Activated CD4-positive, alpha-beta T cell treated with anti-CD3 and anti-CD28 coated beads, Interleukin-2, Interleukin-6, amounts not matched to agents 100 ng/mL and 50 ng/mL, durations not matched to agents 16 hours and 8 hours (primary cell): ENCODE measurements at places on chromosomes 1 and 21.
A peak's percentile ranks its signal among the peaks of the same experiment; 100 is the strongest.

DNA sequence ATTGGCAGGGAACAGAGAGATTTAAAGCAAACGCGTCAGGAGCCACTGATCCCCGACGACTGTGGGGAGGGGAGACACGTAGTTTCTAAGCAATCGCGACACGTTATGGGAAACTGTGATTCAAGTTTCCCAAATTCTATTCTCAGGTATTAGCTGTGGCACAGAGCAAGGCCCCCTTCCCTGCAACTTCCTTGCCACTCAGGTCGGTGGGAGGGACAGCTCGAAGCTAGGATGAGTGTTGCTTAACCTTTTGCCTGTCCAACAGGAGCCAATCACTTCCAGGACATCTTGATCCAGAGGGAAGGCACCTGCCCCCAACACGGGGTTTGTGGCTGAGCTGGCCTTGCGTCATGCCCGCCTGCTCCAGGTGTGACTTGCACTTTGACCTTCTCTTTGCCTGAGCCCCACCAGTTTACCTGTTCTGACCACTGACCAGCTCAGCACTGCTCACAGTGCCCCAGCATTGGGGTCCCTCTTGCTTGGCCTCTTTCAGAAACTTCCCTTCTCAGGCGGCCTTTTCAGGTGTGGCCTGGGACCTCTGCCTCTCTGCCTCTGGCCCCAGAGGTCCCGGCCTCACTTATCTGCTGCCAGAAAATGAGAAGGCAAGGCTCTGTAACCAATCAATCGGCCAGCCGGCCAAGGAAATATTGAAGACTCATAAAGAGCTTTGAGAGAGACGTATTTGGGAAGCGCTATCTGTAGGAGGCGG lies 24.6 kb downstream of the TEX35 start:
- DNase-seq, result no peak

DNA sequence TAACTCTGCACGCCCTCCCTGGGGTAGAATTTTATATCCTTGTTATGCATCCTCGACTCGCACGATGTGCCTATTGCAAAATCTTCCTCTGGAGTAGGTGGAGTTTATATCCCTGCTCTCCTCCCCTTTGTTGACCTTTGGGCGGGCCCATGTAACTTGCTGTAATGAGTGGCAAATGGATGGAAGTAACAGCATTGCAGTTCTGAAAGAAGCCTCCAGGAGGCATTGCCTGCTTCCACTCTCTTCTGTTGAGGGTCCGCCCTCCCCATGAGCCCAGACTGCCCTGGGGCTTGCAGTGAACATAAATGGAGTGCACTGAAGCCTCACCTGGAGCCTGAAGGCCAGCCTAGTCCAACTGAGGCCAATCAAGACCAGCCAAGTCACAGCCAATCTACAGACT lies 62.2 kb upstream of the GRIK3 start:
- DNase-seq, result peak; percentile 9

GRCh38 chr1:223802032-223802431 lies 43.7 kb downstream of the TP53BP2 start:
- DNase-seq, result no peak

DNA sequence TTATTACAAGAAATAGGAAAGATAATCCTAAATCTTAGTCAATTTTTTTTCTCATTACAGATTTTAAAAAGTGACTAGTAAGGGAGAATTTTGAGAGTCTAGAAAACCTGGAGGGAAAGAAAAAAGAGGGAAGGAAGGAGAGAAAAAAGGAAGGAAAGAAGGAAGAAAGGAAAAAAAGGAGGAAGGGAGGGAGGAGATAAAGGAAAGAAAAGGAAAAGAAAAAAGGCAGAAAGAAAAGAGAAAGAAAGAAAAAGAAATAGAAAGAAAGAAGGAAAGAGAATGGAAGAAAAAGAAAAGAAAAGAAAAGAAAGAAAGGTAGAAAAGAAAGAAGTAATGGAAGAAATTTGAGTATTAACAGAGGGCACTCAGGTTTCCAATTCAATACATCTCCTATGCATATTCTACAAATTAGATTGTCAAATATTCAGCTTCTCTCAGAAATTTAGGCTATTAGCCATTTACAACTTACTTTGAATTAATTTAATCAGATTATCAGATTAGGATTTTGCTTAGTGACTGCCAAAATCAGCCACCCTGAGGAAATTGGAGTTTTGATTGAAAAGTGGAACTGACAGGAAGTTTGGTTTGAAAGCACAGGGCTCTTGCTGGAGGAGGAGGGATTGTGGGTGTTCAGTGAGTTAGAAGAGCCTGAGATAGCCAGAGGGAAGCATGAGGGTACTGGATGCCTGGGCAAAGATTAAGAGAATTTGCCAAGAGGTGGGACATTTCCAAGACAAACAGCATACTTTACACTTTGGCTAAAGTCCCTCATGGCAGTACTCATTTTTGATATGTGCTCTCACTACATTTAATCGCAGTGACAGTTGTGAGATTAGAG lies 677.8 kb downstream of the USP25 start:
- DNase-seq, result no peak

- DNase-seq, result no peak
Observed at GRCh38 chr21:32958288-32959002, 67.3 kb upstream of the OLIG2 start.

GRCh38 chr1:161932668-161933067 lies 91.0 kb downstream of the OLFML2B start:
- DNase-seq, result no peak

DNA sequence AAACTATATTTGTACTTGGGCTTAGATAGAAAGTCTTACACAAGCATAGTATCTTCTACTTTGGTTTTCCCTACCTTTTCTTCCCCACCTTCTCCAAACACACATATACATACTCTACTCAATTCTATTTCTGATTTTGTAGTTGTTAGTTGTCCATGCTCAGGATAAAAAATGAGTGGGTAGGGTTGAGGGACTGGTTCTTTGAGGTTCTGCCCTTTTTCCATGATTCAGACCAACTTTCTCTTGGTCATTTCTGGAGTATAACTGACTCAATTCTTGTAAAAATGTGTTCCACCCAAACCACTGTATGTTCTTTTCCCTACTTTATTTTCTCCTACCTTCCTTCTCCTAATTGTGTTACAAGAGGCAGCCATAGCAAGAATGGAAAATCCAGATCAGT lies 3.3 kb downstream of the CFAP126 start:
- peak; percentile 18 for DNase-seq

- no peak for DNase-seq
Observed at GRCh38 chr21:43961382-43961909, 50.7 kb upstream of the TRAPPC10 start.

DNA sequence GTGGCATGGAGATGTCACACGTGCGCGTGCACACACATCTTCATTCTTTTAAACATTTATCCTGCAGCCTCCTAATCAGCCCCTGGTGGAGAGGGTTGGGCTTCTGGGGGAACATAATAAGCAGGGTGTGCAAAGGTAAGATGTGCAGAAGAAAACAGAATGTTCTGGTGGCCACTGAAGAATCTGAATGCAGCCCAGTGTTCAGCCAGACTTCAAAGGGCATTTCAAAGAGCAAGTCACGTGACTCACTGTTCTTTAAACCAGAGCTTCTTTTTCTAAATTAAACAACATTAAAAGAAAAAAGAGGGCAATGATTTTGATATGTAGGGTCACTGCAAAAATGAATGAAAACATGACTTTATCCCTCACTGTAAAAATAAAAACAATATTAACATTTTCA lies 89.8 kb downstream of the ABCA4 start:
- no peak for DNase-seq

GRCh38 chr1:244218220-244218619 lies 167.1 kb downstream of the ZBTB18 start:
- no peak for DNase-seq

- DNase-seq, result no peak
Observed at GRCh38 chr1:14968251-14968851, 185.2 kb upstream of the TMEM51 start.

DNA sequence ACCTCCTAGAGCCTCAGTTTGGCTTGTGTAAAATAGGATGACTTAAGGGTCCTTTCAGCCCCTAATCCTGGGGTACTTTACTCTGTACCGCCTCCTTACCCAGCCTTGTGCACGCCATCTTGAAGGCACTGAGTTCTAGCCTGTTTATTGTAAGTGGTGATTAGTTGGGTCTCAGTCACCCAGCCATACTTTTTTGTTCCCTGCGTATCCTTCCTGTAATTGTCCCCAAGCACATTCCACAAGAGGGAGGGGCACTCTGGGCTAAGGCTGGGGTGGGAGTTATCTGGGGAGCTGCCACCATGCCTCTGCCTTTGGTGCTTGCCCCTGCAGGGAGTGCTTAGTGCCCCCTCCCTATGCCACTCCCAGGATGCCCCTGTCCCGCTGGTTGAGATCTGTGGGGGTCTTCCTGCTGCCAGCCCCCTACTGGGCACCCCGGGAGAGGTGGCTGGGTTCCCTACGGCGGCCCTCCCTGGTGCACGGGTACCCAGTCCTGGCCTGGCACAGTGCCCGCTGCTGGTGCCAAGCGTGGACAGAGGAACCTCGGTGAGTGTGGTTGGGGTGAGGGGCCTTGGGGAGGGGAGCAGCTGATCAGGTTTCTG lies 856 bp downstream of the FDPS start:
- DNase-seq, result peak; percentile 18

- no peak for DNase-seq
Observed at GRCh38 chr1:222930070-222930469, 115.2 kb downstream of the DISP1 start.

- DNase-seq, result no peak
Observed at GRCh38 chr1:92461364-92462097, 25.2 kb downstream of the GFI1 start.

DNA sequence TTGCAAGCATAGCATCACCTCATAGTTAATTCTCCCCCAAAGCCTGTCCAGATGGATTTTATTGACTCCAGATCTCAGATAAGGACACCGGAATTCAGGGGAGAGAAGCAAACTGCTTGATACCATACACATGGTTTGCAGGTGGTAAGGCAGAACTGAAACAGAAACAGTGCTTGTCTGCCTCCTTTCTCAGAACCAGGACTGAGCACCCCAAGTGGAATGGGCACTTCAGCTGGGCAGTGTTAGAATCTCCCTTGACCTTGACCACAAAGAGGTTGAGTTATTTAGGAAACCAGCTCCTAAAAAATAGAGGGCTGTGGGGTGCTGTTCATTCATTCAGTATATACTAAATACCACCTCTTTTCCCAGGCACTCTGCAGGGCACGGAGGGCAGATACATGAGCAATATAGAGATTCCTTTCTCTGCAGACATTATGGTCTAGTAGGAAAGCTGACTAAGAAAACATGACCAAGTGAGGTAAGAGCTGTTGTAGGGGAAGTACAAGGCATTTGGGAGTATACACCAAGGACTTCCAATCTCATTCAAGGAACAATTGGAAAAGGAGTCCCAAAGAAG lies 185.2 kb downstream of the C1orf94 start:
- DNase-seq, result no peak

GRCh38 chr1:50110656-50111055 lies 1.9 kb downstream of the ELAVL4 start:
- no peak for DNase-seq

- DNase-seq, result no peak
Observed at GRCh38 chr1:197995408-197996258, 78.5 kb downstream of the LHX9 start.

- no peak for DNase-seq
Observed at GRCh38 chr1:219555031-219555692, 57.7 kb downstream of the ZC3H11B start.

GRCh38 chr1:161402446-161402845 lies 34.8 kb upstream of the CFAP126 start:
- no peak for DNase-seq

GRCh38 chr1:47842228-47842919 lies 154.8 kb downstream of the TRABD2B start:
- no peak for DNase-seq

DNA sequence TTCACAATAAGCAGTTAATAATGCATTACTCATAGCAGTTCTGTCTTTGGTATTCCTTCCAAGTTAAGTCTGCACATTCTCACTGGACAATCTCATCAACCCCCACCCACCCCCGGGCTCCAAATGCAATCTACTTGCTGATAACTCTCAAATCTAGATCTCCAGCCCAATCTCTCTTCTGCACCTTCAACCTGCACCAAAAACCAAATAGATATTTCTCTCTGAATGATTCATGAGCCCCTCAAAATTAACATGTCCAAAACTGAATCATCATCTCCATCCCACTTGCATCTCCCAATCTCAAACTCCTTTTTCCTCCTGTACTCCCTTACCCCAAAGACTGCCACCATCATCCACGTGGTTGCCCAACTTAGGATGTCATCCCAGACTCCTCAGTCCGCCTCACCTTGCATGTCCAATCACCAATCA lies 2.7 kb downstream of the DOCK7 start:
- no peak for DNase-seq

DNA sequence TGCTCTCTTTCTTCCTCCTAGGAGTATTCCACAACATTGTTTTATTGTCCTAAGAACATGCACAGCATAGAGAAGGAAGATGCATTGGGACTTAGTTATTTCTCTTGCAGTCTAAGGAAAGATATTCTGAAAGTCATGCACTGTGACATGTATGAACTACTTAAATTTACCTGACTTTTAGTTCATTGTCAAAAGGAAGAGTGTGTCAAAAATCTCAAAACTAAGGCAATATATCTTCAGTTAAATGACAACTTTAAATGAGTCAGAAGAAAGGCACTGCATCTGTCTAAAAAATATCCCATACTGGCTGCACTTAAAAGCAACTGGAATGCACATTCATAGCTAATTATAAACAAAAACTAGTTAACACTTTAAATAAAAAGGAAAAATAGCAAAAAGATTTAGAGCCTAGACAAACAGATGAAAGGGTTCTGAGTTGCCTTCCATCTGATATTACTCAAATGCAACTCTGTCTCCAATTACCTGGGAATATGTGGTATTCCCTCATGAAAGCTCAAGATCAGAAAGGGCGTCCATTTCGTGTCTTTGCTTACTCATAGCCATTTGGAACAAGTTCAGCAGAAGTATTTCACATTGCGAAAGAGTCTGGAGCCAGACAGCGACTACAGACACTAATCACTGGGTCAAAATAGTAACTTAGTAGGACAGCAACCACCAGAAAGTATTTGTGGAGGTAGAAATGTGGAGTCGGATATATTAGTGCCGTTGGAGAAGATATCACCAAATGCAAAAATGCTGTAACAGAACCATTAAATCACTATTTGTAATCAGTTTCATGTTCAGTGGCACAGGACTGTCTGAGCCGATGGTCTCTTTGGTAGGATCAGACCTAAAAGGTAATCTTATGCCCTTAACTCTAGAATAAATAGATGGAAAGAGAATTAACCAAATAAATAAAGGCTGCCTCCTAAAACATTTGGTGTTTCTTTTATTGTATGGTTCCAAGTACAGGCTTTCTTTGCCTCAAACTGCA lies 225.7 kb downstream of the GREM2 start:
- no peak for DNase-seq

DNA sequence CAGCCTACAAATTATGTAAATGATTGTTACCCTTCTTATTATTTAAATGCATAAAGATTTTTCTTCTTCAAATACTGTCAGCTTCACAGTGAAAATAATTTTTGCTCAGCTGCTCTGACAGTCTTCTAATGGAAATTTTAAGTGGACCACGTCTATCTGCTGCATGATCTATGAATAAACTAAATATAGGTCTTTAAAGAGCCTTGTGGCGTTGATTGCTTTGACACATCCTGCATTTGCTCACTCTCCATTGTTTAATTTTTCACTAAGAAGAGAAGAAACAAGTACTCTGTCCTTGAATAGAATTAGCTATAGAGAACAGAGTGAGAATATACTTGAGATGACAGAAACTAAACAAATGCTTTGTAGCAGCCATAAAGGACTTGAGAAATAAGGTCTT lies 826.1 kb downstream of the MRPL39 start:
- no peak for DNase-seq

- DNase-seq, result peak; percentile 33
Observed at GRCh38 chr1:111738436-111739193, 580 bp downstream of the INKA2 start.
